Kidney glomerular epithelial cell (primary cell): ENCODE measurements at places on chromosomes 3 and 15.

DNA sequence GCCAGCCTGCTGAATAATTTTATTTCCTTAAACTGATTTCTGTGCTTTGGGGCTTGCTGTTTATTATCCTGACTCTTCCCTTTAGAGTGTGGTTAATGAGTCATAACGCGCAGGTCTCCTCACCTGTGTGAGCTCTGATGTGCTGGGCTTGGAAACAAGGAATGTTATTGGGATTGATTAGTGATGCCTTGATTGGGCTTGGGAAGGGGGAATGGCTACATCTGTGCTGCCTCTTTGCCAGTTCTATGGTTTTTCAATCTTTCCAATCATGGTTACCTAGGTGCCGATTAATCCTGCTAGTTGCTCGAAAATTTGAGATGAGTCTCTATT lies 161.0 kb downstream of the THSD4 start:
- no peak for DNase-seq

DNA sequence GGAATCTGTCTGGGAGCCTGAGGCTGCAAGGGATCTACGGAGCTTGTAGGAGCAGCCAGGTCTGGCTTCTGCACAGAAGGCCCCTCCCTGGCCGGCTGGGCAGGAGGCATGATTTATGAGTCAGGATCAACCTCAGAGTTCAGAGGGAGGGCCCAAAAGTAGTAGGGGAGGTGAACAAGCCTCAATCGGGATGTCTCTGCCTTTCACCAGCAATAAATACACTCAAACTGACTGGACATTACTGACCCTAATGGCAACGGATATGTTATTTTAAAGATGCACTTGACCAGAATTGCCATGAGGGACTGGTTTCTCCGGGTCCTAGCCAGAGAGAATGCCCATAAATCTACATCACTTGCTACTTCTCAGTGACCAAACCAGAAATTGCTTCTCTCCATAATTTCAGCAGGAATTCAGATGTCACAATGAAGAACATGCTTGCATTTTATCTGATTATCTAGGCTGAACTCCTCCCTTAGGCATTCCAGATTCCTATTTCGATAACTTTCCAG lies 109.6 kb upstream of the LMOD3 start:
- DNase-seq: peak; percentile 97

- no peak for DNase-seq
These were observed 6.5 kb upstream of the PHLDB2 start for GRCh38 chr3:111852540-111852939.

DNA sequence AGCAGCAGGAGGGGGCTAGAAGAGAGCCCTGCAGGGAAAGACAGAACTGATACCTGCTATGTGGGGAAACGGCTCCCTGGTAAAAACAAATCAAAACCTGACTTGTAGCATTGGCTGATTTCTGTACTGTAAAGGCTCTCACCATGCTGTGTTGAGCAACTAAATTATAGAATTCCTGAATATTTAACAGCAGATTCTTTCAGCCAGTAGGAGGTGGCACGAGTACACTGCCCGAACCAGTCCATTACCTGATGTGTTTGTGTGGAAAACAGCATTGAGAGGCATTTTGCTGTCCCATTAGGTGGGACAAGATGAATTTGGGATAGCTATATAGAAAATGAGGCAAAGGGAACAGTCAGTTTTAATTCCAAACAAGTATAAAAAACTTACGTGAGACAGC lies 201.2 kb downstream of the ATP10A start:
- no peak for DNase-seq

- DNase-seq: no peak
These were observed 16.1 kb downstream of the PAQR9 start for GRCh38 chr3:142947352-142947751.

GRCh38 chr15:90680371-90680935 lies 36.7 kb upstream of the BLM start:
- DNase-seq: peak; percentile 28

DNA sequence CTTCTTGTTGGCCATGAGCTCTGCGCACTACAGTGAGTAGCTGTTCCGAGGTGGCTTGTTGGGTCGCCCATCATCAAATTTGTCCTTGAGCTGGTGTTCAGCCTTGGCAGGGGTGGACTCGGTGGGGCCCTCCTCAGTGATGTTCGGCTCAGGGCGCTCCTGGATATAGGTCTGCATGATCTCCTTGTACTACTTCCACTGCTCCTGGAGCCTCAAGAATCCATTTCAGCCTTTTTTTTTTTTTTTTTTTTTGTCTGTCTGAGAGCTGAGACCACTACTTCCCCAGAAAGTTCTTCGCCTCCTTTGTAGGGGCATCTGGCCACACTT lies 39.3 kb upstream of the ARL8B start:
- no peak for DNase-seq

DNA sequence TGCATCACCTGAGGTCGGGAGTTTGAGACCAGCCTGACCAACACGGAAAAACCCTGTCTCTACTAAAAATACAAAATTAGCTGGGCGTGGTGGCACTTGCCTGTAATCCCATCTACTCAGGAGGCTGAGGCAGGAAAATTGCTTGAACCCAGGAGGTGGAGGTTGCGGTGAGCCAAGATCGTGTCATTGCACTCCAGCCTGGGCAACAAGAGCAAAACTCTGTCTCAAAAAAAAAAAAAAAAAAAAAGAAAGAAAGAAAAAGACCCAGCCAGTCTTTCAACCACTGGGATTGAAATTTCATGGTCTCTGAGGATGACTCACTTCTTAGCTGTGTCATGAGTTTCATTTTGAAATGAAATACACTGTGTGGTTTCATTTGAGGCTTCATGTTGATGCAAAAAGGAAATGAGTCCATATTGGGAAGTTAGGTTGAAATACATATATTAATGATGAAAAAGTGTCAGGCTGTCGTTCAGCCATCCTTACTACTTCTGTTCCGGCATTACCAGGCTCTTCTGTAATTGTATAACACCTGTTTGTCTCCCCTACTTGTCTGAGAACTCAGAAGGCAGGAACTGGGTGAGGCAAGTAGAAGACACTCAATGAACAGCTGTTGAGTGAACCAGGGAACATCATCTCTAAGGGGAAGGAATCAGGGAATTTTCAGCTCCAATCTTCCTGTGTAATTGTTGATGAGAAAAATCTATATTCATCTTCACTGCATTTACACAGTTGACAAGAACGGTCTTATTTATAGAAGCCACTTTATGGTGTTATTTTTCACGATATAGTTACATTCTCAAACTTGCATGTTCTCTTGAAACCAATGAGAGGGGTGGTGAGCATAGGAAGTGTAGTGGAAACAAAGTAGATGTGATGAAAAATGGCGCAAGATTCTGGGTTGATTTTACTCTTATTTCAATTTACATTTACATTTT lies 87.4 kb downstream of the NFKBIZ start:
- peak; percentile 88 for DNase-seq

GRCh38 chr15:35115155-35115725 lies 30.1 kb upstream of the NANOGP8 start:
- DNase-seq: no peak

DNA sequence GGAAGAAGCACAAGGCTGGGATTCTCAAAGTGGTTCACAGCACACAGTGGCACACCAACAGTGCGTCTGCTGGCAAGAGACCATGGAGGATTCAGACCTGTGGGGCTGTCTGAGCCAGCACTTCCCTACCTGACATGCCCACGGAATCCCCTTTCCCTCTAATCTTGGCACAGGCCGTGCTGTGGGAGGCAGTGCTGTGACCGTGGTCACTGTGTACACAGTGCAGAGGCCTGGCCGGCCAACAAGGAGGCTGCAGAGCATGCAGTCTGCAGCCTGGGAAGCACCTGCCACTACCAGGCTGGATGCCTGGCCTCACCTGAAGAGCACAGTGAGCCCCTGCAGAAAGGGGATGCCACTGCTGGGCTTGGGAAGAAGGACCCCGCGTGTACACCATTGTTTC lies 301.0 kb upstream of the LYSMD4 start:
- no peak for DNase-seq

- no peak for DNase-seq
These were observed 37.0 kb downstream of the RASA2 start for GRCh38 chr3:141523615-141524375.

DNA sequence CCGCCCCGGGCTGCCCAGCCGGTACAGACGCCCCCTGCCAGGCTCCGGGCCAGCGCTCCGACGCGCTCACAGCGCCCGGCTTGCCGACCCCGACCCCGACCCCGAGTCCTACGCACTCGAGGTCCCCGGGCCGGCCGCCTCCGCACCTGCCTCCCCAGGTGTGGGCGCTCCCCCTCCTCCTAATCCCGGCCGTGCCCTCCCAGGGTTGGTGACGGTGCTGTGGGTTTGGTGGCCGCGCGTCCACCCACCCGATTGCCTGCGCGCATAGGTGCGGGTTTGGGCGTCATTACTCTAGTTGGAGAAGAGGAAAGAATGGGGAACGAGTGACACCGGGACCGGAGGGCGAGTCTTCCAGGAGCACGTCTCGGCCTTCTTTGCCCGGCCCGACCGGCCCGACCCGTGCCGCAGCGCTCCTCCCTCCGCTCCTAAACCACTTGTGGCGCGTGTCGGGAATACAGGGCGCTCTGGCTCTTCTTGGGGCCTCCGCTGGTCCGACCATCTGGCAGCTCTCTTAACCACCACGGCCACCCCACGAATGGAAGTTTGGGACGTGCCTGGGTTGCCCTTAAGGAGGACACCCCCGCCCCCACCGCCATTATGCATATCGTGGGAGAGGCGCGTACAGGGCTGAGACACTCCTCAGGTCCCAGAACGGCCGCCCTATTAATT lies 810 bp upstream of the THRB start:
- peak; percentile 17 for DNase-seq

DNA sequence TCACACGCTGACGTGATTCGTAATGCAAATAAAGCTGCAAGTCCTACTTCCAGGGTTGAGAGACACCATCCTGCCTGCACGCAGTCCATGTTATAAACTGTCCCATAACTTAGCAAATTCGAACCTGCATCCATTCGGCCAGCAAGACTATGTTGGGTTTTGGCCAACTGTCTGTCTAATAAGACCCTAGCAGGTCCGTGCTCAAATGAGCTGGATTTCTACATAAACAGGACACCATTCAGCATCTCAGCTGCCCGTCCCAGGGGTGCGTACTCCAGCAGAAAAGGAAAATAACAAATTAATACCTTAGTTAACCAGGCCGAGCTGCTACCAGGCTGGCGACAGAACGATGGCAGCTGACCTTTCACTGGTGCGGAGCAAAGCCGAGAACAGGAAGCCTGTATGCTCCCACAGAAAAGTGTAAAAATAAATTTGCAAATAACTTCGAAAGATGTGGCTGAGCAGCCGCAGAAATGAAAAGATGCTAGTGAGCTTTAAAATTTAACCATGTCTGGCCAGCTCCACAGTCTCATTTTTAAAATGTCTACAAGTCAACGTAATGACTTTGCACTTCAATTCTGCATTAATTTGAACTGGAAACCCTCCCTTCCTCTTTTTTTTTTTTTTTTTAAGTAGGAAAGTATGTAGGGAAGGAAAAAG lies 97.1 kb upstream of the SNRPA1 start:
- DNase-seq: no peak

- DNase-seq: peak; percentile 7
These were observed 33.6 kb downstream of the PLSCR4 start for GRCh38 chr3:146217324-146217723.

DNA sequence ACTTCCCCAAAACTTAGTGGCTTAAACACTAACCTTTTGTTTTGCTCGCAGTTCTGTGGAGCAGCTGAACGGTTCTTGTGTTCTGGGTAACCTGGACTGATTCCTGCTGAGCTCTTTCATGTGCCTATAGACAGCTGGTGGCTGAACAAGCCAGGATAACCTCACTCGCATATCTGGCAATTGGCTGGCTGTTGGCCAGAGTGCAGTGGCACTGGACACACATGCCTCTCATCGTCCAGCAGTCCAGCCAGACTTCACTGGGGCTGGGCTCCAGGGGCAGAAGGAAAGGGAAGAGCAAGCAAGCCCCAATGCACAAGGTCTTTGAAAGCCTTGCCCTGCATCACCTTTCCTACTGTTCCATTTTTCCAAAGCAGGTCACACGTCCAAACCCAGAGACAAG lies 53.6 kb upstream of the GATA2 start:
- no peak for DNase-seq

DNA sequence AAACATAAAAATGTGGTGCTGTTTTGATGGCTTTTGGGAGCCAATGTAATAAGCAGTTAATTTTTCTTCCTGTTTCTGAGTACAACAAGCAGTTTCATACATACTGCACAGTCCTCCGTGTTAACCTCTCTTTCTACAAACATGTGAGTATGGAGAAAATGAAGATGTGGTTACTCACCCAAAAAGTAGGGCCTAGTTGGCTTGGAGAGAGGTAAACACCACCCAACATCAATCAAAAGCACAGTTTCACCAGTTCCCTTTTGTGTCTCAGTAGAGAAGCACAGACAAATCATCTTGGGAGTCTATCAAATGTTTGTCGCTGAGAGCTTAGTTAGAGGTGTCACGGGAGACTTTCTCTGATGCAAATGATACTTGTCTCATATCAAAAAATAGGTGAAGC lies 320.2 kb downstream of the UNC13C start:
- DNase-seq: no peak

GRCh38 chr15:34791701-34792100 lies 3.6 kb downstream of the ACTC1 start:
- no peak for DNase-seq

- no peak for DNase-seq
These were observed 13.6 kb upstream of the RBMS3 start for GRCh38 chr3:29267226-29267625.

DNA sequence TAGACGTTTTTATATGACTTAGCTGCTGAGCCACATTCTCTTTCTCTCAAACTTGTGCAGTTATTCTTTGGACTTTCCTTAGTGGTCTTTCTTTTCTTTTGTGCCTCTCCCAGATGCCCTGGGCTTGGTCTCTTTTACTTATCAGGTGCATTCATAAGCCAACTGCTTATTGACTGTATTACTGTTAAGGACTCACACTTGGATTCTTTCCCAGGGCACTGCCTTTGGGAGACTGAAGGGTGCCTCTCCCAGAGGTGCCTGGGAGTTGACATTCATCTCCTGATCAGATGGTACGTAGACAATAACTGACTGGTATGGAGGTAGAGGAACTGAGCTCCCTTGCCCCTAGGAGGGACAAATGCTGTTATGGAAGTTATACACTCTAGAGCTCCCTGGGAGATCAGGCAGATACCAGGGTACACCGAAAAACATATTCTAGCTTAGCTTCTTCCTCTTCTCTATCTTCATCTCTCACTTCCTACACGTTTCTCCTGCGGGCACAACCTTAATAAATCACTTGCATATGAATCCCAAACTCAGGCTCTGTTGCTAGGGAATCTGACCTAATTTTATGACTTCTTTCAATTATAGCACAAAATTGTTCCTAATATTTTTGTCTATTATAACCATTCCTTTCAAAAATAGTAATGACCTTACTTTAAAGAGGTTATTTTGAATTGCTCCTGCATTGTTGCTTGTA lies 24.7 kb downstream of the PARP15 start:
- no peak for DNase-seq
